NCI-H774 (cell line): ENCODE measurements at places on chromosomes 2 and 18.

DNA sequence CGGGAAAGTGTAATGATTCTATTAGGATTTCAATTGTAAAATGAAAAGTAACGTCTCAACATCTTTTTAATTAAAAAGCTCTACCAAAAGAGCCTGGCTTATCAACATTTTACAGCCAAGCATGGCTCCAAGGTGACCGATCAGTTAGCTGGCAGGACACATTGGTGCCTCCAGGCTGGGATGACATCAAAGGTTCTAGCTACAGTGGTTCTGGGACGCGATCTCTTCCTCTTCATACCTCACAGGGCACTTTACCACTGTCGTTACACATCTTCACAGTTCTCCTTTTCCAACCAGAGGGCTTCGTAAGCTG, 693 bp downstream of the ORC2 start:
- no peak for DNase-seq

DNA sequence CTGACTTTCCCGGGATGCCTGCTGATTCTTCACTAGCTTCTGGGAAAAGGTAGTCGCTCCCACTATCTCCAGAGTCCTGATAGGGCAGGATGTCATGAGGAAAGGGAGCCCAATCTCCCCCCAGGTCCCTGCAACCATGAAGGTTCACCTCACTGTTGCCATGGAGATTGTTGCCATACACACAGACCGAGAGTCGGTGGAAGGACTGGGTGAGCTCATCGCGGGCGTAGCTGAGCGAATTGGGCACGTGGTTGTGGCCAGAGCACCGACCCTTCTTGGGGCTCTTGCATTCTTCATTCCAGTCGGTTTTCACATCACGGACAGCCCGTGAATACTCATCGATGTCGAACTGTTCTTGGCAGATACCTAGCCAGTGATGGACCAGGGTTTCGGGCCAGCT, 97.4 kb downstream of the MEP1B start:
- DNase-seq, result no peak

GRCh38 chr2:220646424-220646823, 925.7 kb downstream of the EPHA4 start:
- no peak for DNase-seq

GRCh38 chr2:186977433-186978045, 128.6 kb upstream of the ZSWIM2 start:
- DNase-seq, result no peak

DNA sequence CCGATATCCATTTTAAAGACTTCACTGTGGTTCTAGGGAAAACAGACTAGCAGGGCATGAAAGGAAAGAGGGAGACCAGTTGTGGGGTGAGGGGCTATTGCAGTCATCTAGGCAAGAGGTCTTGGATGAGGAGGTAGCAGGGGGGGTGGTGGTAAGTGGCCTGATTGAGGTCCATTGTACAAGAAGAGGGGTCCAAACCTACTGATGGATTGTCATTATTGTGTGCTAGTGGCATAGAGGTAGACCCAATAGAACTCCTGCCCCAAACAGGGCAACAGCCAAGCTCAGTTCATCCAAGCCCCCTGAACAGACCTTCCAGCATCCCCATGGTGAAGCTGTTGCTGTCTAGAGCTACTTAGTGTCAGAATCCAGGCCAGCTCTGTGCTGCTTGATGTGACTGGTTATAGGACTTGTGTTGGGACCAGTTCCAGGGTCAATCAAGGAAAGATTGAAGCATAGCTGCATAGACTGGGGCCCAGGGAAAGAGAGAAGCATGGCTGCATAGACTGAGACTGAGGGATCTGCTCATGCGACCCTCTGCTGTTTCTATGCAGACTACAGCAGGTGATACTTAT, 7.0 kb downstream of the ASAP2 start:
- DNase-seq, result no peak

GRCh38 chr2:19944205-19944845, 42.5 kb upstream of the TTC32 start:
- DNase-seq, result no peak

DNA sequence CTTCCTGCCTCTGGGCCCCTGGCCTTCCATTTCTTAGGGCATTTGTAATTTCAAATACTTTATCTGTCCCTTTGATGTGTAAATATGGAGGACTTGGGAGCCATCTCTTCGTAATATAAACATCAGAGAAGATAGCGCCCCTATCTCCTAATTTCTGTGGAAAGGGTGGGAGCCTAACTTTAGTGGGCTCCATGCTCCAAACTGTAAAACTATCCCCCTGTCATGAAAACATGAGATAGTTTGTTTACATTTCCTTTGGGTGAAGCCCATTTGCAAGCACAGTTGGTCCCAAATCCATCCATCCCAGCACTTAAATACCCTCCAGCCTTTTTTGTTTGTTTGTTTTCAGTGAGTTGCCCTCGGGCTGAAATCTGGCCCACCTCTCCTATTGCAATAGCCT, 782.6 kb upstream of the FSHR start:
- DNase-seq, result no peak
